Activated T-cell treated with anti-CD3 and anti-CD28 coated beads, Interleukin-2, amount 50 U/mL, for 4 hours (primary cell): ENCODE measurements at places on chromosomes 3 and 15. TPM values are rescaled to one million over a fixed set of nuclear protein-coding genes. Genes with fewer than 3 reads are reported as not detected.

ROPN1B gene
- total RNA-seq: not detected

DNA sequence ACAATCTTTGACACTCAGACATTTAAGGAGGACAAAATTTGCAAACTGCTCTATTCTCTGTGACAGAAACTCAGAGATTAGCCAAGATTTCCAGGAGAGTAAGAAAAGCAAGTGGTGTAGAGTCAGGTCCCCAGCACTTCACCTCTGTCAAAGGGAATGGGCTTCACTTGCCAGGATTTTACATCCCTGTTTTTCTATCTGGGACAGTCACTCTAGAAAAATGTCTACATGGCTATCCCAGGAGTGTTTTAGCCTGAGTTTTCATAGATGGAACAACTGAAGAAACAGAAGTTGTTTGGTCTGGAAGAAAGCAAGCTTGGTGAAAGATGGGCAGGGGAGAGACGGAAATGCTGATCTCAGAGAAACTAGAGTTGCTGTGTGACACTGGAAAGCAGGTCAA, 3.0 kb downstream of the FAM219B start:
- no peak for DNase-seq

GRCh38 chr3:37935290-37935668, 55.3 kb upstream of the VILL start:
- no peak for DNase-seq

GRCh38 chr15:55587321-55588069, 650 bp downstream of the PYGO1 start:
- DNase-seq: no peak

TEX55 gene
- not detected for total RNA-seq

GRCh38 chr3:166844329-166844728, 535.8 kb downstream of the ZBBX start:
- no peak for DNase-seq

DNA sequence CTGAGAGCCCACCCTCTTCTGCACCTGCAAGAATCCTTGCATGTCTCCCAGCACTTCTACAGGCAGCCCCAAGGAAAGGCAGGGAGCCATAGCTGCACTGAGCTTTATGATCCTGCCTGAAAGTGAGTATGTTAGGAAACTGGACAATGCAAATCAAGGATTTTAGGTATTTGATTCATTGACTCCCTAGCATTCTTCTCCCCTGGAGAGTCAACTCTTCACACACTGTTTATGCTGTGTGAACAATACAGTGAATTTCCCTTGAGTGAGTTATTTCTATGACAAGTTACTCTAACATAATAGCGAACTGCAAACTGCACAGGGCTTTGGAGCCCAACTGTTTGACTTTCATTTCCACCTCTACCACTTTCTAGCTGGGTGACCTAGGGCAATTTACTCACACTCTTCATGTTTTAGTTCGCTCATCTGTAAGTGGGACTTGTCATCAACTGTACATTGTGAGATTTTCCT, 96.0 kb upstream of the PHLDB2 start:
- no peak for DNase-seq

DNA sequence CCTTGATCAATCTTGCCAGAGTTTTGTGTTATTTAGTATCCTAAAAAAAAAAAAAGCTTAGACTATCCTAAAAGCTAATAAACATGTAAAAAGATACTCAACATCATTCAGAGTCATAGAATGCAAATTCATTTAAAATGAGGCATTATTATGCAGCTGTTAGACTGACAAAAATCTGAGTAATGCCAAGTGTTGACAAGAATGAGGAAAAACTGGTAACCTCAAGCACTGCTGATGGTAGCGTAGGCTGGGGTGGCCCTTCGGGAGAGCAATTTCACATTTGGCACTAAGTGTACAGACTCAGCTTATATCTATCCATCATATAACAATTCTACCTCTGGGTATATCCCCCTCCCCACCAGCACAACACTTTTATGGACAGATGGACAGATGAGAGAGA, 280.4 kb downstream of the RAP2B start:
- DNase-seq: no peak

CCK gene
- total RNA-seq: not detected

DNA sequence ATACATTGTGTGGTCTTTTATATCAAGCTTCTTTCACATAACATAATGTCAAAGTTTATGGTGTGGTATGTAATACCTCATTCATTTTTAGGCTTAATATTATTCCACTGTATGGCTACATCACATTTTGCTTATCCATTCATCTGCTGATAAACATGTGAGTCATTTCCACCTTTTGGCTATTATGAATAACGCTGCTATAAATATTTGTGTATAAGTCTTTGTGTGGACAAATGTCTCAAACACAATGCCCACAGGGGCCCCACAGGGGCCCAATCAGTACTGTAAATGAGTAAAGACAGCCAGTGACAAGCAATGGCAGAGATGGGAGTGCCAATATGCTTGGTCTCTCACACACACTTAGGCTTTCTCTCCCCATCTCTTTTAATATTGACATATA, 54.2 kb downstream of the PIK3R4 start:
- DNase-seq: no peak

DNA sequence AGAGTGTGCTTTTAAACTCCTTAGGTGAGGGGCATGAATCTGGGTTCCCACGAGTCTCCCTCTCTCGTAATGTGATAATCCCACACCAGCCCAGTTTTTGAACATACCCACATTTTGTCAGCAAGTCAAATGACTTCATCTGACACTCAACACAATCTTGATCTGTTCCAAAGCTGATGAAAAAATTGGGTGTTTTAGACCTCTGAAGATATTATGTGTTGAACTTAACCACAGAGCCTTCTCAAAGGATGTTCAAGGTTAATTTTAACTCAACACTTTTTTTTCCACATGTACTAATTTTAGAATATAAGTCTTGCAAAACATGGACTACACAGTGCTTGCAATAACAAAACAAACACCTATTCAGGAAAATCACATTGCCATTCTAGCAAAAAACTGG, 123.1 kb downstream of the TGFBR2 start:
- DNase-seq: no peak

- DNase-seq: no peak
Measured at GRCh38 chr3:97934980-97935695, 37.1 kb downstream of the RIOX2 start.

DNA sequence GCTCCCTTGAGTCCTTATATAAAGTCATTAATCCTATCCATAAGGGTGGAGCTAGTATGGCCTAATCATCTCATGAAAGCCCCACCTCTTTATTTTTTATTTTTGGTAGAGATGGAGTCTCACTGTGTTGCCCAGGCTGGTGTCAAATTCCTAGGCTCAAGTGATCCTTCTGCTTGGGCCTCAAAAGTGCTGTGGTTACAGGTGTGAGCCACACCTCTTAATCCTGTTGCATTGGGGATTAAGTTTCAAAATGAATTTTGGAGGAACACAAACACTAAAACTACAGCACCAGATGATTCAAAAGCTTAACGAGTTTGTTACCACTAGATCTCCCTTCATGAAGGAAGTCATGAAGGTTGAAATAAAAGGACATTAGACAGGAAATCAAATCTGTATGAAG, 27.7 kb downstream of the RAB7A start:
- DNase-seq: no peak

FBXO40 gene
- total RNA-seq: not detected

- DNase-seq: no peak
Measured at GRCh38 chr3:29697989-29698388, 417.1 kb downstream of the RBMS3 start.

GRCh38 chr3:119011528-119011927, 23.1 kb downstream of the IGSF11 start:
- DNase-seq: no peak

GRCh38 chr3:118137778-118138177, 896.9 kb downstream of the IGSF11 start:
- DNase-seq: no peak

DNA sequence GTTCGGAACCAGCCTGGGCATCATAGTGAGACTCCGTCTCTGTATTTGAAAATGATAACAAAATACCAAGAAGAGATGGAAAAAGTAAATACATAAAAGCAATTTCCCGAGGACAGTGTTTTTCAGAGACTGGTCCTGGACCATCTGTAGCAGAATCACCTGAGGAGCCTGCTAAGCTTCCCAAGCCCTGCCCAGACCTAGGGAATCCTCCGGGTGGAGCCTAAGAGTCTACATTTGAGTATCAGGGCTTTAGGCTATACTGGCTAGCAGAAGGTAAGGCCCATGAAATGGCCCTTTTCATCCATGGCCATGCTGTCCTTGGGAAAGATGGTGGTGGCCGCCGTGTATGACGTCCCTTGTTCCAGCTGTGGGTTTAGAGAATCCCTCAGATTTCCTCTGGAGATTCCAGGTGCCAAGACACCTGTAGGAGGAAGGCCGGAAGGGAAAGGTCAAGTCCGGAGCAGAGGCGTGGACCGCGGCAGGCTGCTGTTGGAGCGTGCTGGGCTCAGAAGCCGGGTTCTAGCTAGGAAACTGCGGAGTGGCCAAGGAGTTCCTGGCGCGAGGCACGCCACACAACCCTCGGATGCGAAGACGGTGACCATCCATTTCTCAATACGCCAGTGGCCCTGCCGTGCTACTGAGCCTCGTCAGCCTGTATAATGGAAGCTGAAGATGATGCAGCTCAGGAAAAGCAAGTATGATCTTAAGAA, 50.9 kb downstream of the TMEM44 start:
- no peak for DNase-seq

GRCh38 chr3:158659454-158660237, 12.8 kb downstream of the LXN start:
- peak; percentile 33 for DNase-seq

DNA sequence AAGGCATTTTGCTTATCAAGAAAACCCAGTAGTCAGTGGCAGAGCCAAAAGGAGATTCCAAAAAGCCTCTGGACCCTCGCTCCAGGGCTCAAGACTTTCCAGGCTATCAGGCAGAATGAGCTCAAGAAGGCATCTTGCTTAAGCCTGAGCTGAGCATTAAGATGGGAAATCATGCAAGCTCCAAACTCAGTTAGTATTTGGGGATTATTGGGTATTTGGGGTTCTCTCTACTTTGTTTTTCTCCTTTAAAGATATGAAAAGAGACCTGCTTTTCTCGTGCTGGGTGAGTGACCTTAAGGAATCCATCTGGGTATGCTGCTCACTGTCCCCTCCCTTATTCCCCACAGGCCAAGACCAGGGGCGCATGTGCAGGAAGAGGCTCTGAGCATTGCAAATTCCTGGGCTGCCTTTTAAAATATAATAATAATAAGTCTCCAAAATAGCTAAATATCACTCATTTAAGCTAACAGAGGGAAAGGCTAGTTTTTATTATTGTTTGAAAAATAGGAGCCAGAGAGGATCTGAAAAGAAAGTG, 75.4 kb upstream of the HACD2 start:
- DNase-seq: no peak

BNC1 gene
- total RNA-seq: not detected

GOLGA6L10 gene
- 1.1 TPM for total RNA-seq

GOLGA8G gene
- not detected for total RNA-seq

DNA sequence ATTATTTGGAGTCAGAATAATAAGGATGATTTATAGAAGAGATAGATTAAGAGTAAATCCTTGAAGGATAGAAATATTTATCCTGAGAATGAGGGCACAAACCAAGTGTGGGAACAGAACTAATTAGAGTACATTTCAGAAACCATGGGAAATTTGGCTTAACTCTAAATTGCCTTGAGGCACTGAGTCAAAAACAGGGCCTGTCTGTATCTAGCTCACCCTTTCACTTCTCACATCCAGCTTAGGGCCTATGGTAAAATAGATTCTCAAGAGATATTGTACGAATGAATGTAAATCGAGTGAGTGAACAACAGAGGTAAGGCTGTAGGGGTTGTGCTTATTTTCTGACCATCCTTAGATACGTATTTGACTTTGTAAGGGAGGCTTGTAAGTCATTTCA, 586.1 kb upstream of the DPPA4 start:
- DNase-seq: no peak

DNA sequence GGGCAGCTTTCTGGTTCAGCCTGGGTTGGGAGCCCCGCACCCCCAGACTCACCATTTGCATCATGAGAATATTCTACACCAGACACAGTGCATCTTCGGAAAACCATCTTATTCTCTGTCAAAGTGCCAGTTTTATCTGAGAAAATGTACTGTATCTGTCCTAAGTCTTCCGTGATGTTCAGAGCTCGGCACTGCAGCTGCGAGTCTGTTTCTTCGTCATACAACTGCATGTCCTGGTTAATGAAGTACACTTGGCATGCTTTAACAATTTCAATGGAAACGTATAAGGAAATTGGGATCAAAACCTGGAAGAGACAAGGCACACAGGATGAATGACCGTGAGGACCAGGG, 141.5 kb downstream of the ATP10A start:
- DNase-seq: no peak

DNA sequence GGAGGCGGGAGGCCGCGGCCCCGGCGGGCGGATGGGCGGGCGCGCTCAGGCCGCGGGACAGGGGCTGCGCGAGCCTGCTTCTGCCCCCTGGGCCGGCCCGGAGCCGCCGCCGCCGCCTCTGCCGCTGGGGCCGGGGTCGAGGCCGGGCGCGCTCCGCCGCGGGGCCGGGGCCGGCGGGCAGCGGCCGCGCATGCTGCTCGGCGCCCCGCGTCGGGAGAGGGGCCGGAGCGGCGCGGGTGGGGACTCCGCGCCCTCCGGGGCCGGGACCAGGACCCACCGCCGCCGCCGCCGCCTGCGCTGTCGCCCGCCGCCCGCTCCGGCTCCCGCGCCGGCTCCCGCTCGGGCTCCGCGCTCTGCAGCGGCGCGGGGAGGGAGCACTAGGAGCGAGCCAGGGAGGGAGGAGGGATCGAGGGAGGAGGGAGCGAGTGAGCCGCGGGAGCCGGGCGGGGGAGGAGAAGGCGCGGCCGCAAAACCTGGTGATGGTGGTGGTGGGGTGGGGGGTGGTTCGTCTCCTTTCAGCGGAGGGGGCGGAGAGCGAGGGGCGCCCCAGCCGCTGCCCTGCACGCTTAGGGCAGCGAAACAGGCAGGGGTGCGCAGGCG, at the start of gene LINGO1:
TSS of gene LINGO1 (minus strand) at position 379 of the 600 bp plus-strand sequence. CDS start 597 bp downstream, outside the sequence.
- DNase-seq: no peak

- no peak for DNase-seq
Measured at GRCh38 chr3:133563816-133564215, 9.7 kb upstream of the CDV3 start.

- no peak for DNase-seq
Measured at GRCh38 chr15:87528873-87529272, 727.7 kb downstream of the NTRK3 start.

- no peak for DNase-seq
Measured at GRCh38 chr15:34984889-34985630, 3.0 kb downstream of the ZNF770 start.

DNA sequence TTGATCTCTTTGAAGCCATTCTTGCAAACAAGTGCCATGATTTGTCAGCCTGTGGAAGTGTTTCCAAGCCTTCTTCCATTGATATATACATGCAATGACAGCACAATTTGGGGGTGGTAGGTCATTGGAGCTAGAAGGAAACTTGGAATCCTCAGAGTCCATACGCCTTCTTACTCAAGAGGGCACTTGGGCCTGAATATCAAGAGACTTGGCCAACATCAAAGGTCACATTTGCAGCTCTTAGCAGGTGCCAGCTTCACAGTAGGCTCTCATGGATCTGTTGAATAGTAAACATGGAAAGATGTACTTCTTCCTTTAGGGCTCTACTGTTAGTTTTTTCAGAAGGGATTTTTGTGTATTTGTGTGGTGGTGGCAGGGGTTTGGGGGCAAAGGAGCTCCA, 50.9 kb downstream of the RHCG start:
- no peak for DNase-seq

GRCh38 chr15:40918146-40918798, 10.9 kb upstream of the DLL4 start:
- DNase-seq: no peak

- no peak for DNase-seq
Measured at GRCh38 chr3:190387578-190388213, at the start of gene CLDN16. CLDN16 (plus strand) TSS chr3:190388163; CDS start chr3:190388330, 167 bp downstream.

TRAT1 gene
- 16.3 TPM for total RNA-seq

CNTN3 gene
- not detected for total RNA-seq

TGM4 gene
- not detected for total RNA-seq
